ENCODE measurements at places on chromosomes 7 and 10.

- DNase-seq: peak; percentile 18
These were observed 283.9 kb downstream of the PLXDC2 start for GRCh38 chr10:20100171-20100570.

DNA sequence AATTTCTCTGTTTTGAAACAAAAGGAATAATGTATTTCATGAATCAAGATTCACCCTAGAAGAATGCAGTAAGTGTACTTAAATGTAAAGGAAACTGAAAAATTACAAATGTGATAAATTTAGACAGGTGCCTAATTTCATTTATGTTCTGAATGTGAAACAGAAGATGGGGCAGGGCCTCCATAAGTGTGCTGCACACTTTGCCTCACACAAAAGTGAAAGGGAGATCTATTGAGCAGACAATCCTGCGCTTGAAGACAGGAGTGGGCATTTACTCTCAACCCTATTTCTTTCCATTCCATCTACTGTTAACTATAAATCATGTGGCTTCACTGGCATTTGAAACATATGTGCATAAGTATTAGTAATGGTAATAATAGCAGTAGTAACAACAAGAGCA, 36.2 kb downstream of the GNG11 start:
- no peak for DNase-seq

GRCh38 chr7:123674399-123675180, 18.9 kb downstream of the LMOD2 start:
- DNase-seq: no peak

DNA sequence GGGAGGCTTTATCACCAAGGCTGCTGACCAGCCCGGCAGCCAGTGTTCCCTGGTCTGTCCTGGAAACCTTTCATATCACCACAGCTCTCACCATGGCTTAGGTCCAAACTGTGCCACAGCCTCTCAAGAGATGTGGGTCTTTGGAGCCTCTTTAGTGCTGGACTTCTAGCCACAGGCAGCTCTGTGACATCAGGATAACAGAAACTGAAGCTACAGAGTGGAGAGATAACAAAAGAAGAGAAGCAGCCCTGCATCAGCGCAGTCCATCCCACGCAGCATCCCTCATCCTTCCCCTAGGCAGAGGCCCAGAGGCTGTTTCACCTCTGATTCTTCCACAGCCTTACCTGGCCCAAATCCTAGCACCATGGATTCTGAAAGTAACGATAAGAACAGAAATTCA, 187.9 kb upstream of the KMT2E start:
- peak; percentile 83 for DNase-seq

- peak; percentile 39 for DNase-seq
These were observed 1.4 kb downstream of the ETV1 start for GRCh38 chr7:13988065-13988464.

- no peak for DNase-seq
These were observed 30.4 kb downstream of the LAMB4 start for GRCh38 chr7:108099713-108100112.

GRCh38 chr10:48598936-48599829, 5.7 kb downstream of the ARHGAP22 start:
- no peak for DNase-seq
